ENCODE measurements at places on chromosomes 12 and 14. TPM values are rescaled to one million over a fixed set of nuclear protein-coding genes. Genes with fewer than 3 reads are reported as not detected.

Gene IGF1
- total RNA-seq, result 52.1 TPM

DNA sequence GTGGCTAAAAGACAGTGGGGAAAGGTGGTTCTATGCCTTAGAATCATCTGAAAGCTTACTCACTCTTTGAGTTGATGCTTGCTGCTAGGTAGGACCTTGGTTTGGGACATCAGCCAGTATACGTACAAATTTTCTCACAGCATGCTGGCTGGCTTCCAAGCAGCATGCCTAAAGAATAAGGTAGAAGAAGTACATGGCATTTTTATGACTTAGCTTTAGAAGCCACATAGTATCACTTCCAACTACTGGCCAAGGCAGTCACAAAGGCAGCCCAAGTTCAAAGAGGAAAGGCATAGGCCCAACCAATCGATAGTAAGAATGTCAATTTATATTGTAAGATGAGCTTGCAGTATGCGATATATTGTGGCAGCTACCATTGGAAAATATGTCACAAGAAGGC, 284.2 kb upstream of the CAND1 start:
- DNase-seq, result no peak

DNA sequence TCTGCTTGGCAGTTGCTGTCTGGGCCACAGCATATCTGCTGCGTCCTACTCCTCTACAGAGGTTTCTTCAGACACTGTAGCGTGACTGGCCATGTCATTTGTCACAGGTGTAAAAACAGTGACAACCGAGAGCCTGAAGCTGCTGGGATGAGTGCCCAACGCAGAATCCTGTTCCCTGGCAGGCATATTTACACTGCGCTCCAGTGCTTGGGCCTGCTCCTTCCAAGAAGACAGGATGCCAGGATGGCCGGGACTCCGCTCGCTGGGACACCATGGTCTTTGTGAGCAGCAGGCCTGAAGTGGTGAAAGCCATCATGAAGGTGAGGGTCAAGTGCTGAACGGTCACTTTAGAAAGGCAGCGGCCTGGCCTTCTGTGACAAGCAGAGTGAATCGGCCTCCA, 171.4 kb downstream of the EMP1 start:
- DNase-seq, result no peak

Gene TMTC2
- 25.5 TPM for total RNA-seq

DNA sequence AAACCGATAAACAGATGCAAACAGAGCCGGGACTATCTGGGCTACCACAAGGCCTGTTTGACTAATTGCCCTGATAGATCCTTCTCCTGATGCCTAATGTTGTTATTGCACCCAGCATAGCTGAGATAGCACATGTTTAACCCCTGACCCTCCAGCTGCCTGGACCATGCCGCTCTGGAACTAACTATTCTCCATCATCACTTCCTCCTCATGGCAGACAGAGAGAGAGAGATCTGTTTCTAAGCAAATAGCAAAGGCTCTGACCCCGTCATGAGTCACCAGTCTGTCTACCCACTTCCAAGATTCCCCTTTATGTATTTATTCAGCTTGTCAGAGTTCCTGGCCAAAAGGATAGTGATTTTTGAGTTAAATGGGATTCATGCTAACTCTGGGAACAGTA, 58.2 kb upstream of the FLRT2 start:
- DNase-seq, result no peak

- peak; percentile 61 for DNase-seq
Measured at GRCh38 chr12:96427269-96427729, 27.1 kb upstream of the CDK17 start.

Gene FOXM1
- total RNA-seq, result 0.18 TPM

- no peak for DNase-seq
Measured at GRCh38 chr14:95352481-95352880, 32.8 kb upstream of the CLMN start.

- no peak for DNase-seq
Measured at GRCh38 chr14:42141328-42141727, 534.7 kb downstream of the LRFN5 start.

Gene FGF23
- total RNA-seq, result not detected

DNA sequence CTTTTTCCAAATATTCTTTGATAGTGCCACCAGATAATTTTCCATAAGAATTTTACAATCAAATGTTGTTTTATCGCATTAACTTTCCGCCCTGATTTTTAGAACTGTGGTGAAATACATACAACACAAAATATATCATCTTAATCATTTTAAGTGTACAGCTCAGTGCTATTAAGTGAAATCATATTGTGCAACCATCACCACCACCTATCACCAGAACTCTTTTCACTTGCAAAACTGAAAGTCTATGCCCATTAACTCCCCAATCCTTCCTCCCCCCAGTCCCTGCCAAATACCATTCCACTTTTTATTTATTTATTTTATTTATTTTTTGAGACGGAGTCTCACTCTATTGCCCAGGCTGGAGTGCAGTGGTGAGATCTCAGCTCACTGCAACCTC, 36.6 kb downstream of the CDKL1 start:
- DNase-seq, result no peak

Gene PTCSC3
- total RNA-seq, result not detected

GRCh38 chr12:71392521-71393145, 47.0 kb upstream of the LGR5 start:
- no peak for DNase-seq

Gene GUCY2C
- total RNA-seq, result not detected

- no peak for DNase-seq
Measured at GRCh38 chr12:1681493-1681807, 9.4 kb upstream of the ADIPOR2 start.

DNA sequence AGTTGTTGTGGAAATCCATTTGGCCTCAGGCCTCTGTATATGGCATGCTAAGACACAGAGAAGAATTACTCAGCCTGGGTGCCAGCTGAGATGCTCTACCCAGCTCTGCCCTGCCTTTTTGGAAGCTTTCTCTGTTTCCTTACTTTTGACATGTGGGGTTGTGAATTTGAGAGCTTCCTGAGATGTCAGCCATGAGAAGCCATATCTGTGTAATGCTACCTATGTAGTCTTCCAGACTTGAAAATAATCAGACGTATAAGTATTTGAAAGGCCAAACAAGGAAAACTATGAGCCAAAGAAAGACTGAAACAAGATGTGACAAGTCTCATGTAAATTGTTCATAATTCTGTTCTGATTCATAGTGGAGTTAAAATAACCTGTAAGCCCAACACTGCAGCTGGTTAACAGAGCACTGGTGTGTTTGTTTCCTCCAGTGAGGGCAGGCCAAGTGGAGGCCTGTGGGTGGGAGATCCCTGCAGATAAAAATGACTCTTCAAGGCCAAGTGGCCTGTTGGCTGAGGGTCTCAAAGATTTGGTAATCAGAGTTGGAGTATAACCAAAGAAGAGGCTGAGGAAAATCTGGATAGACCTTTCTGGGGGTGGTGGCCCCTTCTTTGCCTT, 94.0 kb downstream of the TMX1 start:
- DNase-seq, result no peak

DNA sequence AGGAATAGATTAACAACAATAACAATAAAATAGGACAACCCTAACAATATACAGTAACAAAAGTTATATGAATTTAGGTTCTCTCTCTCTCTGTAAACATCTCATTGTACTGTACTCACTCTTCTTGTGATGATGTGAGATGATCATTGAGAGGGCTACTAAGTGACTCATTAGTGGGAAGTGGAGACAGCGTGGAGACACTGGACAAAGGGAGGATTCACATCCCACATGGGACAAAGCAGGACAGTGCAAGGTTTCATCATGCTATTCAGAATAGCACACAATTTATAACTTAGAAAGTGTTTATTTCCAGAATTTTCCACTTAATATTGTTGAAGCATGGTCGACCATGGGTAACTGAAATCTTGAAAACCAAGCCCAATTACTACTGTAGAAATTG, 26.0 kb upstream of the SPATA7 start:
- no peak for DNase-seq

- no peak for DNase-seq
Measured at GRCh38 chr12:23350808-23351207, 598.7 kb downstream of the SOX5 start.

Gene NAV3
- total RNA-seq, result 50.9 TPM

Gene PHC1
- total RNA-seq, result 44.6 TPM

- DNase-seq, result no peak
Measured at GRCh38 chr12:107377596-107378385, 284.4 kb upstream of the CRY1 start.

DNA sequence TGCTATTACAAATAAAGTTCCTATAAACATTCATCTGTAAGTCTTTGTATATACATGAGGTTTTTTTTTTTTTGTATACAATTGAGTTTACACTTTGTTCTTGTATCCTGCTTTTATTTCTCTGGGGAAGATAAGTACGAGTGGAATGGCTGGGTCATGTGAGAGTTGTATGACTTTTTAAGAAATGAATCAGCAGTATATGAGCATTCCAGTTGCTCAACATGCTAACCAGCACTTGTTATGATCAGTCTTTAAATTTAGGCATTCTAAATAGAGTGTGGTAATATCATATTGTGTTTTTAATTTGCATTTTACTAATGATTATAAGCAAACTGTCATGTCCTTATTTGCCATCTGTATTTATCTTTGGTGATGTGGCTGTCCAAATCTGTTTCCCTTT, 44.7 kb upstream of the AMIGO2 start:
- DNase-seq, result no peak

DNA sequence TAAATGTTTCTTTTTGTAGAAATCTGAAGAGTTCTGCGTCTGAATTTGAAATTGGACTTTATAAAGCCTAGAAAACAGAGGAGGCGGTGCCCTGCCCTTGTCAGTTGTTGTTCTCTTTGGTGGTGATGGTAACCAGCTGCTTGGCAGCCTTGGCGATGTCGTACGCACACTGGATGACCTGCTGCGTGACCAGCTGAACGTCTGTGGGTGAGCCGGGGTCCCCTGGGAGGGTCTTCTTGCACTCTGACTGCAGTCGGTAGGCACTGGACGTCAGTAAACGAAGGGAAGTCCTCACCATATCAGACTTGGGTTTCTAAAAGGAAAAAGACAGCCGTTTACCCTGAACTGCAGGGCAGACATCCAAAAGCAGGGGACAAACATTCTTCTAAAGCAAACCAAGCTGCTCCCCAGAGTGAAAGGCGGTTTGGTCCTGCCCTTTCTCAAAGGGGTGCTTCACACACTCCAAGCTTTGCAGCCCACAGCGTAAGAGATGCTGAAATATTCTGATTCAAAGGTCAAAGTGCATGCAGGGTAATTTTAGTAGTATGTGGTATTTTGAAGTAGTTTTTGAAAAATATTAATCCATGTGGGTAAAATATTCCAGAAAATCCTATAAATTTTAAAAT, 32.9 kb downstream of the TCHP start:
- DNase-seq, result peak; percentile 70

DNA sequence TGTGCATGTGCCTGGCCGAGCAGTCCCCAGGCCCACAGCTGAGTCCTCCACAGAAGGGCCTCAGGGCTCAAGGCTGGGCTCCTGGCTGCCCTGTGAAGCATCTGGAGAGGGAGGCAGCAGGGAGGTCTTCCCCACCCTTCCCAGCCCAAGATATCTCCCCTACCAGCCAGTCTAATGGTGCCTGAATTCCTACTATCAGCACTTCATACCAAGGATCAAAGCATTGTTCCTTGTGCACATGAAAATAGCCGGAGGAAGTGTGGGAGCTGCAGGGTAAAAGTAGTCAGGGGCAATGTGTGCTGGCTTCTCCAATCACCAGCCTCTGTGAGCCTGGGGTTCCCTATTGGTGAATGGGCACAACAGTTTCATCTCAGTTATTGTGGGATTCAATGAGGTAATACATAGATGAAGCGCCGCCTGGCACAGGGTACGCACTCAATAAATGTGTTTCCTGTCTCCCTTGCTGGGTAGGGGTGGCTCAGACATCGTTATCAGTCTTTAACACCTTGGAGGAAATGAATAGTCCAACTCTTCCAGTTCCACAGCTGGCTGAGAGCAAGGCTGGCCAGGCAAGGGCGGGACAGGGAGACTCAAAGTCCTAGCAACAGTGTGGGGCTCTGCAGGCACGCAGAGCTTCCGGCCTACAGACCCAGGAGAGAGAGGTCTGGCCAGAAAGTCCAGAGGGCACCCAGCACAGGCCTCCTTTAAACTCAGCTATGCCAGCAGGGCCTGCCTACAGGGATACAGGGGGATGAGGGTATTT, 39.1 kb upstream of the PNMA1 start:
- DNase-seq, result no peak

GRCh38 chr12:98771811-98772752, 127.0 kb downstream of the APAF1 start:
- DNase-seq, result no peak

DNA sequence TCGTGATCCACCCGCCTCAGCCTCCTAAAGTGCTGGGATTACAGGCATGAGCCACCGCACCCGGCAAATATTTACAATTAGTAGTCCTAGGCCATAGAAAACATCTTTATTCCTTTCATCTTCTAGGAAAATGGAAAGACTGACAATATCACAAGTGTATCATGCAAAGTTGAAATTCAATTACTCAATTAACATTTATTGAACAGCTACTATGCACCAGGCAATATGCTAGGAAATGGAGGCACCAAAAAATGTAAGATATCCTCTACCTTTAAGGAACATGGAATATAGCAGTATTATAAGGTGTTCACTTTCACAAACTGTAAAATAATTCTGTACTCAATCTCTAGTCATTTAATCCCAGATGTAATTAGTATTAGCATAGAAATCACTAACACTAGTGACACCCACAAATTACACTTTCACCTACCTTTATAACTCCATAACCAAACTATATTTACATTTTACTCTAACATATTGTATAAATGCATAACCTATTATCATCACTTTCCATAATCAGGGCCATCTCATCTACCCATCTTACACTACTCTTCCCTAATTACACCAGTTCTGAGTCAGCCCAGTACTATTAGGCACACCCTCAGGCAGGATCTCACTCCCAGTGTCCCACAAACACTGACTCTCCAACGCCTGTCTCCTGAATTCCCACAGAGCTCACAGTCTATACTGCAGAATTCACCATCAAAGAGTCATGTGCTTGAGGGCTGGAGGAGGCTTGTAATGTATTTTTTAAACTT, 10.4 kb downstream of the CORO1C start:
- DNase-seq, result no peak

DNA sequence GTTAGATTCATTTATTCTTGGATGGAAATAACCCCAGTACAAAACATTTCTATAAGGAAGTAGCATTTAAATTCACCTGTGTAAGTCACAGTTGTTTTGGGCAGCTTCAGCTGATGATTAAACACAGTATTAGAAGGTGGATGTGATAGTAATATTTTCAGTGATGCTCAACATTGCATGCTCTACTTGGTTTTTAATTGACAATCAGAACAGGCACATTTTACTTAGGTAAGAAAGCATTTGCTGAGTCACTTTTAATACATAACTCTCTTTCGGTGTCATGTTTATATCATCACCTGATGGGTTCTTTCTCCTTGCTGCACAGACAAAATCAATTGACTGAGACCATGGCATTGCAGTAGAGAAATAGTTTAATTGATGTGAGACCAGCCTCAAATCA, 80.7 kb downstream of the CMAS start:
- DNase-seq, result no peak

Gene IRAK4
- 20.7 TPM for total RNA-seq

GRCh38 chr12:127716166-127716565, 550.8 kb upstream of the TMEM132C start:
- DNase-seq, result no peak

Data from sciatic nerve (tissue), 2 donors.